ENCODE measurements at places on chromosomes 16 and 17.

GRCh38 chr17:39792526-39793221, 54.9 kb downstream of the GRB7 start:
- DNase-seq: no peak

- DNase-seq: no peak
Measured at GRCh38 chr17:28392491-28392890, 13.5 kb downstream of the SLC46A1 start.

- DNase-seq: no peak
Measured at GRCh38 chr16:13621639-13622038, 298.3 kb upstream of the ERCC4 start.

GRCh38 chr16:19960183-19960582, 75.5 kb upstream of the GPRC5B start:
- DNase-seq: no peak

DNA sequence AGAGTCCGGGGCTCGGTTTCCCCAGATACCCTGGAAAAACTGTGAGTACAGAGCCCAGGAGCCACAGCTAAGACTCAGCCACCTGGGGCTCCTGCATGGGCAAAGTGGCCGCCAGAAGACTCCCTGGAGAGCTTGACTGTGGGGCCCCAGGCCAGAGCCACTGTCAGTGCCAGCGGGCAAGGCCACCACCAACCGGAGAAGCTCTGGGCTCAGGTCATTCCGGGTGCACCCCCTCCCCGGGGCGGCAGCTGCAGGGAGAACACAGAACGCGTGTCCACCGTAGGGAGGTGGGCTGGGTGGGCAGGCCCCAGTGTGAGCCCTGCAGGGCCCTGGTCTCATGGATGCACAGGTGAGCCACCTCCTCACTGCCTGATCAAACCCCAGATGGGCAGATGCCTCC, 22.3 kb upstream of the RBFOX3 start:
- DNase-seq: no peak

- peak; percentile 12 for DNase-seq
Measured at GRCh38 chr17:31549121-31549524, 157.6 kb downstream of the RAB11FIP4 start.

DNA sequence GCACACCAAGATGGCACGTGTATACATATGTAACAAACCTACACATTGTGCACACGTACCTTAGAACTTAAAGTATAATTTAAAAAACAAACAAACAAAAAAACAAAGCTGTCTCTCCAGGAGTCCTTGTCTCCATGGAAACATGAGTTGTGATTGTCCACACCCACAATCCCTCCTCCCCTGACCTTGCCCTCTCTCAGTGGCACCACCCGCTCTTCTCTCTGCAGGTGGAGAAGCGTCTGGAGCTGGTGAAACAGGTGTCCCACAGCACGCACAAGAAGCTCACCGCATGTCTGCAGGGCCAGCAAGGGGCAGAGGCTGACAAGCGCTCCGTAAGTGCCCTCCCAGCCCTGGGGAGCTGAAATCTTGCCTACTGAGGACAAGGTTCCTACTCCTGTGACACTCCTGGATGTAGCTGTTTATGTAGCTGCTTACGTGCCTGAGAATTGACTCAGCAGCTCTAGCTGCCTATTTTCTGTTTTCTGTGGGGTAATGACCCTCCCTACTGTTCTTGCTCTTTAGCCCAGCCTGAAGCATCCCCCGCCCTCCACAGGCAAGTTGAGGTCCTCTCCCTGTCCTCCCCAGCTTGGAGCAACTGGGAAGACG, 107.0 kb downstream of the ARHGAP44 start:
- DNase-seq: no peak

DNA sequence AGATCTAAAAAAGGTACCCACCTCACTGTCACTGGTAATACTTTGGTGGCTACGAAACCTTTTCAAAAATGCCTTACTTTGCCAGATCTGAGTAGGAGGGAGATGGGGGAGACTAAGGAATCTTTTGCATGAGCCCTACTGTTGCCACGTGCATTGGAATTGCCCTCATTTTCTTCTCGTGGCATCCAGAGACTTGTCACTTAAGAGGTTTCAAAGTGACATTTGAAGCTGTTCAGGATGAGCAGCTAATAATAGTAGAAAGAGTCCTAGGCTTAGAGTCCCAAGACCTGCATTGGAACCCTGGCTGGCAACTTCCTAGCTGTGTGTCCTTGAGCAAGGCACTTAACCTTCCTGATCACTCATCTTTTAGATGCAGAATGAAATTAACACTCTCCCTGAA, 43.5 kb downstream of the GPRC5B start:
- no peak for DNase-seq

DNA sequence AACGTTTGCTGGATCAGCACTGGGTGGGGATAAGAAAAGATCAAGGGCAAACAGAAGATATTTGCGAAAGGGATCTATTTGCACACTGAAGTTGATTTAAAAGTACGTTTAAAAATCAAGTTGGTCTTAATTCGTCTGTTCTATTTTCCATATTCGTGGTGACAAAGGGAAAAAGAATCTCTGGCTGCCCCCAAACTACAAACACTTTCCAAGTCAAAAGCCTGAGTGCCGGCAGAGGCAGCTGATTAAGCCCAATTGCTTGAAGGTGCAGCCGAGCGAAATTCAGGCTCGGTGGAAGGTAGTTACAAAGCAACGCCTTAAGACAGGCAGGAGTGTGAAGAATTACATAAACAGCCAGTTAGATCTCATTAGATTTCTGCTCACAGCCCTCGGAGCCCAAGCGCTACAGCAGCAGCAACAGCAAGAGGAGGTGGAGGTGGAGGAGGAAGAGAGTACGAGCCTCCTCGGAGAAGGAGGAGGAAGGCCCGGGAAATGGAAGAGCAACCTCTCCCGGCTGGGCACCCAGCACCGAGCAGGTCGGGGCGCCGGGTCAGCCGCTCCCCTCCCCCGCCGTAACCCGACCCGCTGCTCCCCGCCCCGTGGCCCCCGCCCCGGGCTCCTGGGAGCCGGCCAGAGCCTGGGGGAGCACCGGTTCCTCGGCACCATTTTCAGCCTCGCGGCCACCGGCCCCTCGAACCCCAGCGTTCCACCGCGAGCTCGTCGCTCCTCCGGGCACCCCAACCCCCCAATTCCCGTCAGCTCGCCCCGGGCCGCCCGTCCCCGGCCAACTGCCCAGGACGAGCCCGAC, 890 bp downstream of the TOB1 start:
- DNase-seq: peak; percentile 16

DNA sequence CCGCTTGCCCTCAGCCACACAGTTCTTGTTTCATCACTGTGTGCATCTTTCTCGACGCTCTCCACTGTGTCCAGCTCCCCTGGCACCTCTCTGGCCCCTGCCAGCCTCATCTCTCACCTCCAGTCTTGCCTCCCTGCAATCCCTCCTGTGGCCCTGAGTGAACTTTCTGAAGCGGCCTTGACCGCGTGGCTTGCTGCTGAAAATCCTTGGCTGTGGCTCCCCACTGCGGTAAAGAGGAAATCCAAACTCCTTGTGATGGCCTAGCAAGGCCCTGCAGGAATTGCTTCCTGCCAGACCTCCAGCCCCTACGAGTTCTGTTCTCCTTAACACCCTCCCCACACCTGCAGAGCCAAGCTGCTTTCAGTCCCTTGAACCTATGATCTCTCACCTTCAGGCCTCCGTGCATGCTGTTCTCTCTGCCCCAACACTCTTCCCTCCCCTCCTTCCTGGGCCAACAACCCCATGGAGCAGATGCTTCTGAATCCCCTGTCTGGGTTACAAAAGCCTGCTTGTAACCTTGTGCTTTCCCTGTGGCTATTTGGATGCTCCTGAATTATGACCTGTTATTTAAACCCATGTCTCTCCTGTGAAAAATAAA, 33.6 kb upstream of the BRD7 start:
- no peak for DNase-seq

DNA sequence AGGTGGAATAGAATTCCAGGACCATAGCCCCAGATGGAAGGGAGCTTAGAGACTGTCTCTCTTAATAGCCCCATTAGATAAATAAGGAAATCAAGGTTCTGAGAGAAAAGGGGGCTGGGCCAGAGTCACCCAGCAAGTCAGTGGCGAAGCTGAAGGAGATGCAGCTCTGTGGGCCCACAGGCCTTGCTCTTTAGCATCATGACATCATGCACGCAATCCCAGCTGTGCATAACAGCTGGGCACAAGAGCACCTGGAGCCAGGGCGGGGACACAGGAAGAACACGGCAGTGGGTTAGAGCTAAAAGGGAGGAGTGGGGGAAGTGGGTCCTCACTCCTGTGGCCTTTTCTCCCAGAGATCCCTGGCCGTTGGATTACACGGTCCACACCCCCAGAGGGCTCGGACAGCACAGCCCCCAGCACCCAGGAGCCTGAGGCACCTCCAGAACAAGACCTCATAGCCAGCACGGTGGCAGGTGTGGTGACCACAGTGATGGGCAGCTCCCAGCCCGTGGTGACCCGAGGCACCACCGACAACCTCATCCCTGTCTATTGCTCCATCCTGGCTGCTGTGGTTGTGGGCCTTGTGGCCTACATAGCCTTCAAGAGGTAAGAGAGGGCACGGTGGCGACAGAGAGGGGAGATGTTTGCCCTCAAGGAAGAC, 15.1 kb downstream of the NGFR start:
- no peak for DNase-seq

DNA sequence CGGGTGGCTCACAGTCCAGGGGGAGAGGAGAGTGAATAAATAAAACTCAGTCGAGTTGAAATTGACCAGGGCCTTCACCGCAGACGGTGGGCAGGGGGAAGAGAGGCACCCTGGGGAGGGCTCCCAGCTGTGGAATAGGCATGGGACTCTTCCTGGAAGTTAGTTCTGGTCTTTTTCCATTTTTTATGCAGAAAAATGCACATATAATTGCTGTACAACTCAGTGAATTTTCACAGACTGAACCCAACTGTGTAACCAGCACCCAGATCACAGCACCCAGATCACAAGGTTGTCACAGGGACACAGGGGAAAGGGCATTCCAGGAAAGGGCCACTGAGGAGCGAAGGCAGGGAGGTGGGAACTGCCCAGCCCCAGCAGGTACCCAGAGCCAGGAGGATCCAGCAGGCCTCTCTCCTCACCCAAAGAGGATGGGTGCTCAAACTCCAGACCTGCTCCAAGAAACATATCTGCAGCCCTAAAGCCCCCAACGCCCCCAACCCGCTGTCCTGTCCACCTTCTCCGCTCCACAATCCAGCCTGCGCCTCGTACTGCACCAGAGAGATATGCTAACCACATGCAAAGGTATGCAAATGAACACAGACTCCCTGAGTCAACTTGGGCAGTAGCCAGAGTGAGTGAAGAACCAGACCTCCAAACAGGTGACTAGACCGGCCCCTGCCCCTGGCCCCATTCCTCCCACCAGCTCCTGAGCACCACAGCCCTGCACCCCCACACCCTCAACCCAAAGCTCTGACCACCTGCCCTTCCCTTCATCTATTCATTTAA, 29.1 kb upstream of the EIF1 start:
- no peak for DNase-seq

- no peak for DNase-seq
Measured at GRCh38 chr17:81884520-81884919, 6.9 kb downstream of the ALYREF start.

GRCh38 chr17:75565066-75565465, 22.5 kb upstream of the MYO15B start:
- no peak for DNase-seq

- DNase-seq: peak; percentile 71
Measured at GRCh38 chr16:50696575-50697420, 3.4 kb downstream of the NOD2 start.

DNA sequence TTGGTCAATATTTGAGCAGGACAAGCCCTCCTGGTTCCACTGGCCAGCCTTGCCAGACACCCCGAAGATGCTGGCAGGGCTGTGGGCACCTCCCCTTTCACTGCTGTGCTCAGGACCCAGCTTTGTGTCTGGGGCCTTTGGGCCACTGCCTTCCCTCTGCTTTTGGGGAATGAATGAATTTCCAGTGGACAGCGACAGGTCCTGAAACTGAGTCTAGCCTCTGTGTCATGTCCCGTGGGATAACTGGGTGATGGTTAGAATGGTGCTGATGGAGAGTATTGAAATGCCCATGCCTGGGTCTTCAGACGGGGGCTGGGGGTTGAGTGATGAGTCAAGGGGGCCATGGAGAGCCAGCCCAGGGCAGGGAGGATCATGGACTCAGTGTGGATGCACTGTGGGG, 135.8 kb downstream of the FOXL1 start:
- no peak for DNase-seq

DNA sequence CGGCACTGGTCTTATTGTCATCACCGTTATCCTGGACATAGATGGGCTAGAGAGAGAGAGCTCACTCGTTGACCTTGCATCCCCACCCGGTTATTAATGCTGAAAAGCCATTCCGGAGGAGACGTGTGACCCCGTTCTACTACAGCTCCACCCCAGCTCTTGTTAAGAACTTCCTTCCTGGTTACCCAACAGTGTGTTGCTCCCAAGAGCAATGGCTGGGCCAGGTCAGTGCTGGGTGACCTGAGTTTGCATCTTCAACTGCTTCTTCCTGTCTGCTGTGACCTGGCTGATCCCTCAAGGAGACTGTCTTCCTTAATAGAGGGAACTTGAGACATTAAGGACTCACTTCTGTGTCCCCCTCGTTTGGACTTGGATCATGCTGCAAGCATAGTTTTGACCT, 96.1 kb upstream of the SDK2 start:
- DNase-seq: no peak

- no peak for DNase-seq
Measured at GRCh38 chr17:5585836-5586521, 1.7 kb upstream of the NLRP1 start.

DNA sequence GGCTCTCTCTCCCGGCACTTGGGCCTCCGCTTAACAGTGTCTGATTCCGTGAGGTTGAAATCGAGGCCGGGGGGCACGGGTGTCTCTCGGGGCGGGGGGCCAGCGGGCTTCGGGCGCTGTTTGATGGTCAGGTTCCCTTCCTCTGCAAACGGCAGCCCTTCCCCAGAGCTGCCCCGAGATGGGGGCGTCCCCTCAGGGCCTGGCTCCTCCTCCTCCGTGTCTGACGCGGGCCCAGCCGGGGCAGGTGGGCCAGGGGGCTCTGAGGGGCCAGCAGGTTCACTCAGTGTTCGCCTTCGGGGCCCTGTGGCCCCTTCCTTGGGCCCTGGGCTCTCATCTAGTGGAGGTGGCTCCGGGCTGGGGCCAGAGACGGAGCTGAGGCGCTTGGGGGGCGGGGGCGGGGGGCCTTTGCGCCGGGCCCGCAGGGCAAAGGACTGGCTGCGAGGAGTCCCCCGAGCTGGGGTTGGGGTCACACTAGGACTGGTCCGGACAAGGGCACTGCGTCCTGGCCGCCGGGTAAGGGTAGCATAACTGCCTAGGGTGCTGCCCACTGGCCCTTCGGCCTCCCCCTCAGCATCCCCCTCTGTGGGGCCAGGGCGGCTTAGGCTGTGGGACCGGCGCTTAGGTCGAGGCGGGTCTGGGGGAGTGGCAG, 13.1 kb downstream of the CASKIN2 start:
- DNase-seq: no peak

DNA sequence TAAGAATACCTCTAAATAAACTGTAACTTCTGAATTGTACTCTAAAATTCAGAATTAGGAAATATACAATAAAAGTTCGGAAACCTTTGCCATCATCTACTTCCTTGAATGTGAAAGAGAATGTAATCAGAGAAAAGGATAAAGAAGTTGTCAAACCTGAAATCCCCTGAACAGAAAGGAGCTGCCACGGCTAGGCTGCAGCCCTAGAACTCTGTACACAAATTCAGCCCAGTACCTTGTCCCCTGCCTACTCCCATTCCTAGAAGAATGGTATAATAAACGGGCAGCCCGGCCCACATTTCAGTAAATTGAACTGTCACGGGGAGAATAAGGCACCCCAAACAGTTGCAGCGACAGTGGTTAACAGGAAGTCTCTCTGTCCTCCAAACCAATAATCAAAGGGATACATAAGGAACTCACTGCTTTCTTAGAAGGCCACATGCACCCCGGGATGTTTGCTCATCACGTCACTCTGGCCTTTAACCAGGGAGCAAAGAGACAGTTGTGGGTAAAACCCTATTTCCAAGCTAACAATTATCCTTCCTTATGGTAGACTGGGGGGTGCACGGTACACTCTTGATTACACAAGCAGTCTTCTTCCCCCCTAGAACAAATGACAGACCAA, 24.3 kb upstream of the RFFL start:
- no peak for DNase-seq

All from stimulated activated CD4-positive, alpha-beta T cell treated with anti-CD3 and anti-CD28 coated beads, Interleukin-4, amount 100 ng/mL, for 48 hours (primary cell).